ENCODE measurements at places on chromosomes 6 and 20.
A peak's percentile ranks its signal among the peaks of the same experiment; 100 is the strongest.

GRCh38 chr20:11235058-11235457 is 561.3 kb upstream of the JAG1 start:
- peak; percentile 92 for DNase-seq

- DNase-seq, result no peak
Observed at GRCh38 chr6:144549837-144550747, 265.0 kb downstream of the UTRN start.

DNA sequence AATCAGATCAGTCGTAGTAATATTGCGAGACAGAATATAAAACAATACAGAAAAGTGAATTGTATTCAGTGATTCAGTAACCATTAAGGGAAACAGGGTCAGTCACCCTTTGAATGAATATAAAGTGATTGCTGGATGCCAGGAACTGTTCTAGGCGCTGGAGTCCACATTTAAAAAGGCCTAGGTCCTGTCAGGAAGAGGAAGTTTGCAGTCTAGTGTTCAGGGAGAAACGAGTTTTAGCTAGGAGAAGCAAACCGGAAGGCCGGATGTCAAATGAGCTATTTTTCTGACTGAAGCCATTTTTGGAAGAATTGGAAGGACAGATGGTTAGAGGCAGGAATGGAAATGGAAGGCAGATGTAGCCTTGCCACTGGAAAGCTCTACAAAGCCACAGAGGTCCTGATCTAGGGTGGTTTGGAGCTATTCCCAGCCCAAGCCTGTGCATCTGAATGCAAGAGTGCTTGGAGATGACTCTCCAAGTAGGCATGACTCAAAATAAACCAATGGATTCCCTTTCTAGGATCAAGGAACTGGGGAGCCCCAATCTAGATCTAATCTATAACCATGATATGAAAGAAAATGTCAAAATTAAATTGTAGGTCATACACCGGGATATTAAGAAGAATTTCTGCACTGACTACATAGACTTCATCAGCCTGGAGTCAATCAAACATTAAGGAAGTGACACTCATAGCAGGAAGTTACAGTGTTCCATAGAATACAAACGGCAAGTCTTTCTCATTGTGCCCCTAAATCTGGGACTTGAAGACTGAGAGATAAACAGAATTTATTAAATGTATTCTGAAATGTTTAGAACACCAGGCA is 36.8 kb upstream of the CDKAL1 start:
- peak; percentile 74 for DNase-seq

GRCh38 chr6:135572051-135572450 is 74.5 kb upstream of the AHI1 start:
- no peak for DNase-seq

- DNase-seq, result peak; percentile 80
Observed at GRCh38 chr6:139373154-139373927, 1.1 kb downstream of the CITED2 start.

- DNase-seq, result no peak
Observed at GRCh38 chr6:28588666-28589065, 63.0 kb downstream of the GPX5 start.

All from lung microvascular endothelial cell (primary cell).